Activated naive CD8-positive, alpha-beta T cell treated with anti-CD3 and anti-CD28 coated beads, Interleukin-2, amount 50 U/mL, for 16 hours (primary cell): ENCODE measurements at places on chromosomes 4 and X.
A peak's percentile ranks its signal among the peaks of the same experiment; 100 is the strongest.

- no peak for DNase-seq
Measured at GRCh38 chrX:43559644-43560043, 96.5 kb upstream of the MAOA start.

DNA sequence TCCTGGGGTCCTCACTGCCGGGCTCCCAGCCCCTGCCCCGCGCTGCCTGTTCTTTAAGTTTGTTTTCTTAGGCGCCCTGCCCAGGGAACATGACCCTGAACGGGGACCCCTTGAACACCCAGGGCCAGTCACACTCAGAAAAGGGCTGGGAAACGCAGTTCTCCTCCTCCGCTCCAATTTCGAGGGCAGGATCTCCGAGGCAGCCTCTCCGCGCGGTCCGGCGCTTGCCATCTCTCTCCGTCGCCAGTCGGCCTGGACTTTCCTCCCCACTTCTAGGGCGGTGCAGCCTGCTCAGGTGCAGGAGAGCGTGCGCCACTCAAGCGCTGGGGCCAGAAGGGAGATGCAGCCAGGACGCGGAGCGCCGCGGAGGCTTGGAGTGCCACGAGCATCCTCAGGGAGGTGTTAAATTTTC, 9.9 kb downstream of the PRDM8 start:
- no peak for DNase-seq

DNA sequence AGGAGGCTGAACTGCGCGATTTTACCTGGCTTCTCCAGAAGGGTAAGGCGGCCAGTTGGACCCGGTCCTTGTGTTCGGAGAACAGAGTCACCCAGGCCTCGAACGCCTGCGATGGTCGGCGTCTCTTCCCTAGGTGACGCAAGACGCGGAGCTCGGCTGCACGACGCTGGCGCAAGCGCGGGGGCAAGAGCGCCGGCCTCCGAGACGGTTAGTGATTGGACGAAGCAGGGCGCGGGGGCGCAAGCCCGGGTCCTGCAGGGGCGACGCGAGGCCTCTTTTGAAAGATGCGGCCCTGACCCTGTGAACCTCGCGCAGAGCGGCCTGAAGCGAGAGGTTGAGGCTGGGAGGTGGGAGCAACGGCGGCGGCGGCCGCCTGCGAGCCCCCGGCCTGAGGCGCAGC, 428 bp downstream of the ADAD1 start:
- DNase-seq = no peak

- peak; percentile 3 for DNase-seq
Measured at GRCh38 chrX:65926095-65927019, 113.5 kb downstream of the VSIG4 start.

DNA sequence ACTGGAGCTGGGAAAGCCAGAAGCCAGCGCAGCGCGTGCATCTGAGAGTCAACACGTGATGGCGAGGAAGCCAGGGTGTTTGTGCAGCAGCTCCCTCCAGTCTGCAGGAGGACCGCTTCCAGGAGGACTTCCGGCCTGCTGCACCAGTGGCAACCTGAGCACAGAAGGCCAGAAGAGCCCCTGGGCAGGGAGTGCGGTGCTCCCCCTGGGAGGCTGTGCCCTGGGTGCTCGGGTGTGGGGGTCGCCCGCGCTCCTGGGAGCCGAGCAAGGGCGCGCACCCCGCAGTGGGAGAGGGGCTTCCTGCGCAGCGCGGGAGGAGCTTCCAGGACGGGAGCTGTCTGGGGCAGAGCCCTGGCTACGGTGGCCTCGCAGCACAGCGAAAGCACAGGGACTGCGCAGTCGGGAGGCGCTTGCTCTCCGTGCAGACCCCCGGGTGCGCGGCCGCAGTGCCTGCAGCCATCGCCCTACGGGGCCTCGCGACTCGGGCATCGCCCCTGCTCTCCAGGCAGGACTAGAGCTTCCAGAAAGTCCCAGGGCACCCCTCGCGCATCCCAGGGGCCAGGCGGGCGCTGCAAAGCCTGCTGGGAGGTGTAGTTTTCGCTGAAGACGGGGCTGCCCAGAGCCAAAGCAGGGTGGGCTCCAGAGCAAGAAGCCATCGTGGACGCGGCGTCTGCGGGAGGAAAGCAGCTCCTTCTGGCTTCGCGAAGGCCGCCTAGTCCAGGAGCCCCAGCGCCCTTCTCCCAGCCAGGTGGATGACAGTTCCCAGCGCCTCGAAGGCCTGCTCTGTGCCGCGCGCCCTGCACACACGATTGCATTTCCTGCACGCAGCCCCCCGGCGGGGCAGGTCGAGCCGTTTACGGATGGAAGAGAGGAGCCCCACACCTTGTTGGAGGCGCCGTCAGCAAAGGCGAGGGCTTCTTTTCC, 24.1 kb upstream of the WFS1 start:
- no peak for DNase-seq

GRCh38 chr4:186392017-186392416, 126.0 kb downstream of the F11 start:
- no peak for DNase-seq

GRCh38 chrX:44227991-44228390, 115.5 kb downstream of the EFHC2 start:
- no peak for DNase-seq

- DNase-seq = no peak
Measured at GRCh38 chrX:150572206-150572605, 3.8 kb downstream of the MTM1 start.

GRCh38 chr4:151484396-151485102, 75.6 kb downstream of the FHIP1A start:
- no peak for DNase-seq

DNA sequence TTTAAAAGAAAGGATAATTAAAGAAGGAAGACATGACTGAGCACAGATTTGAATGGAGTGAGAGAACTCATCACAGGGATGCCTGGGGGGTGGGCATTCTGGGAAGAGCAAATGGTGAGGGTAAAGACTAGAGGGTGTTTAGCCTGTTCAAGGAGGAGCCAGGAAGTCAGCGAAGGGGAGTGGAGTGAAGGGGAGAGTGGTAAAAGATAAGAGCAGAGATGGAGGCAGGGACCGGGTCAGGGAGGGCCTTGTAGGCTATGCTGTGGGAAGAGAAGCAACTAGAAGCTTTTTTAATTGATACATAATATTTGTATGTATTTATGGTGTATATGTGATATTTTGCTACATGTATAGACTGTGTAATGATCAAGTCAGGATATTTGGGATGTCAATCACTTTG, 2.2 kb upstream of the VGLL1 start:
- DNase-seq = no peak

GRCh38 chr4:11153171-11153750, 275.4 kb downstream of the HS3ST1 start:
- DNase-seq = no peak

- no peak for DNase-seq
Measured at GRCh38 chrX:71636438-71637252, 18.3 kb upstream of the CXCR3 start.

DNA sequence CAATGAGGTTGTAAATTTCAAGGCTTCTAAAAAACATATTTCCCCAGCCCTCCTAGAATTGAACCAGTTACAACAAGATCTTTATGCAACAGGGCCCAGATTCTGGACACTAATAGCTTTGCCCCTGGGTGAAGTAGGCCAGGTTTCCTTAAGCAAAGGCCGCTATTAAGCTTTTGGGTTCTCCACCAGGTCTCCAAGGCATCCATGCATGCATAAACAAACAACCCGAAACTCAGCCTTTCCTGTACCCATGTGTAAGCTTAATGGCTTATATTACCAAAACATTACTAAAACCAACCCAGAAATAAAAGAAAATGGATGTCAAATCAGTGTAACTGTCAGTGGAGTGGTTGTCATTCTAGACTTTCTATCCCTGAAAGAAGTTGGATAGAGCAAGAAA, 137.1 kb downstream of the ARHGAP6 start:
- no peak for DNase-seq

DNA sequence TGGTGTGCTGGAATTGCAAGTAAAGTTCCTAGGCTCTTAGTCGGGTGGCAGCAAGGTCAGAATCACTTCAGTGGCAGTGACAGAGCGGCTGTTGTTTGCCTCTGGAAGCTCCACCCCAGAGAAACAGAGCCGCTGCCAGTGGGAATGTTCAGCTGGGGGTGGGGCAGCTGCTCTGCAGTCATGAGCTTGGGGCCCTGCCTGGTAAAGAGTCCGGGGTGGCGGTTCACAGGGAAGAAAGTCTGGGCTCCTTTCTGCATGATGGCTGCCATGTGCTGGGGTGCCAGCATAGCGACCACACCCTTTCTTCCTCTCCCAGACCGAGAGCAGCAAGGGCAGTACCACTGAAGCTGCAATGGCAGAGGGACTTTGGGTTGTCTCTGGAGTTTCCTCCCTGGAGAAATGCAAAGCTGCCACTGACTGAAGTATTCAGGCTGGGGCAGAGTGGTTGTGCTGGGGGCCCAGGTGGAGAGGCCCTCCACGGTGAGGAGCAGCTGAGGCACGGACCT, 108.8 kb upstream of the CENPE start:
- DNase-seq = no peak

DNA sequence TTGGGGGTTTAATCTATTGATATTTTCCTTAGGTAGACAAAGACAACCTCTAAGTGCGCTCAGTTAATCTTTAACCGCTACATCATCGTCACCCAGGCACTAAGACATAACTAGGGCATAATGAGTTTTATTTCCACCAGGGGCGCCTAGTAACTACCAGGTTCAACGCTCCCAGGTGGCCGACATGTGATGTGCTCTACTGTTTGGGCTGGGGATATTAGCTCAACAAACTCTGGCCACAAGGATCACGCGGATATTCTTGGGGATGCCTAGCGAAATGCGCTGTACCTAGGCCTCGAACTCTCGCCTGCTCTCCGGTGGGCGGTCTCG, 915 bp upstream of the RAB33B start:
- no peak for DNase-seq

DNA sequence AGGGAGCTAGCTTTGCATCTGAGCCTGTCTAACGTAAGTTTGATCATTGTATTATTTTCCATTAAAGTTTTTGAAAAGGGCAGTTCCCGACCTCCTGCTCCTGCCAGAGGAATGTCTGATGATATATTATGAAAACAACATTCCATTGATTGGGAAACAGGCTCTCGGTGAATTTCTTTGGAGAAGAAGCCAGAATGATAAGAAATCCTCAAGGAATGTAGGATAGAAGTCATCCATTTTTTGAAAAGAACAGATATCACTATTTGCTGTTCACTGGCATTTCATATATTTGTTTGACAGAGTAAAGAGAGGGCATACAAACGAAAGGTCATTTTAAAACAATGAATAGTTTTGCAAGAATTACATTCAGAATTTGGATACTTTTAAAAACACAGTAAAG, 781.0 kb upstream of the HTR2C start:
- DNase-seq = no peak

DNA sequence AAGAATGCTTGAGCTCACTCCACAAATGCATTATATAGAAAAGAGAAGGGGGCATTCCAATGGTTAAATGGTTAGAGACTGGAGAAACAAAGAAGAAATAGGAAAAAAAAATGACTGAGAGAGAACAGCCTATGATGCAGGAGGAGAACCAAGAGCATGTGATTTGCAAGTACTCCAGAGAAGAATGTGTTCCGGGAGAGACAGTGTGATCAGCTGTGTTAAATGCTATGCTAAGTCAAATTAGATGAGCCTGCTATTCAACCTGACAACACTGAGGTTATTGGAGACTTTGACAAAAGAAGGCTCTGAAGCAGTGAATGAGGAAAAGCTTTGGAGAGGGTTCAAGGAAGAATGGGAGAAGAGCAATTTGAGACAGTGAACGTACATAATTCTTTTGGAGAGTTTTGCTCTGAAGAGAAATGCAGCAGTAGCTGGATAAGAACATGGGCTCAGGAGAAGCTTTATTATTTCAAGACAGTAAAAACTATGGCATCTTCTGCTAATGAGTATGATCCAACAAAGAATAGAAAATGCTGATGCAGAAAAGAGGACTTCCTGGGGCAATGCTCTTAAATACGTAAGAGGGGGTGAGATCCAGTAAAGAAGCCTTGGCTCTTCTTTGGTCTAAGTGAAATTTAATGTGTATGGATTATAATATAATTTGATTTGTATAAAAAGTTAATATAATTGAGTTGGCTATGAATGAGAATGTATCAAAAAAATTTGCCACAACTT, 66.3 kb downstream of the PPP3CA start:
- DNase-seq = no peak

DNA sequence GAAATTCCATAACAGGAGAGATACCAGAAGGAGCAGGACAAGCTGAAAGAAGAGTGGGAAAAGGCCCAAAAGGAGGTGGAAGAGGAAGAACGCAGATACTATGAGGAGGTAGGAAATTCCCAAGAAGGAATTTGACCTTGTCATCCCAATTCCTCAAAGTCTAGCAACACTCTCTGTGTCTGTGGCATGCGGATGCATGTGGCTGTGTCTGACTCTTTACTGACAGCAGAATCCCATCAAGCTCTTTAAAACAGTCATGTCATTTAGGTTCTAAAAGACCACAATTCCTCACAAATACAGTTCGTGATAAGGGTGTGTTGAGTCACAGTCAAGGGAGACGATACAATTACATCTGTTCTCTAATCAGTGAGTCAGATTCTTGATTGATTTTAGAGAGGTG, 68.5 kb downstream of the PHOX2B start:
- no peak for DNase-seq

- no peak for DNase-seq
Measured at GRCh38 chr4:11297201-11297600, 131.5 kb downstream of the HS3ST1 start.

GRCh38 chrX:111354496-111354895, 57.5 kb downstream of the DCX start:
- no peak for DNase-seq

- DNase-seq = no peak
Measured at GRCh38 chr4:25313201-25313895, 774 bp downstream of the ZCCHC4 start.

- no peak for DNase-seq
Measured at GRCh38 chr4:95544113-95545103, 4.4 kb downstream of the UNC5C start.

GRCh38 chrX:152850465-152850864, 19.6 kb downstream of the NSDHL start:
- DNase-seq = no peak

- DNase-seq = no peak
Measured at GRCh38 chrX:154529206-154529612, 13.2 kb upstream of the FAM3A start.

DNA sequence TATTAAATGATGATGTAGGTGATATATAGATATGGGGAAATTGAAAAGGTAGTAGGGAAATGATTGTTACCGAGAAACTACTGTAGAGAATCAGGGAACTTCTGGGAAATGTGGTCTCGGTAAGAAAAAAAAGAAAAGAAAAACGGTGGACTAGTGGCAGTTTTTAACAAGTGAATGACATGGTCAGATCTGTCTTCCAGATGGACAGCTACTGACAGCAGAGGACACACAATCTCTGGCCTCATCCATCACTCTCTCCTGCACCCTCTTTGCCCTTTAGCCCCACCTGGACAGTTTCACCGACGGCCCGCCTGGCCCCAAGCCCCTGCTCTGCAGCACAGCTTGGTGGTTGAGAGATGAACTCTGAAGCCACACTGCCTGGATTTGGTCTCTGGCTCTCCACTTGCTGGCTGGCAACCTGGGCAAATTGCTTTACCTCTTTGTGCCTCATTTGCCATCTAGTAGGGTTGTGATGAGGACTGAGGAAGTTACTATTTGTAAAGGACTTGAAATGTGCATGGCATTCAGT, 23.4 kb downstream of the RBM47 start:
- no peak for DNase-seq

- no peak for DNase-seq
Measured at GRCh38 chrX:40897718-40898270, 162.5 kb upstream of the MED14 start.
